ENCODE measurements at places on chromosomes 1 and 21.

DNA sequence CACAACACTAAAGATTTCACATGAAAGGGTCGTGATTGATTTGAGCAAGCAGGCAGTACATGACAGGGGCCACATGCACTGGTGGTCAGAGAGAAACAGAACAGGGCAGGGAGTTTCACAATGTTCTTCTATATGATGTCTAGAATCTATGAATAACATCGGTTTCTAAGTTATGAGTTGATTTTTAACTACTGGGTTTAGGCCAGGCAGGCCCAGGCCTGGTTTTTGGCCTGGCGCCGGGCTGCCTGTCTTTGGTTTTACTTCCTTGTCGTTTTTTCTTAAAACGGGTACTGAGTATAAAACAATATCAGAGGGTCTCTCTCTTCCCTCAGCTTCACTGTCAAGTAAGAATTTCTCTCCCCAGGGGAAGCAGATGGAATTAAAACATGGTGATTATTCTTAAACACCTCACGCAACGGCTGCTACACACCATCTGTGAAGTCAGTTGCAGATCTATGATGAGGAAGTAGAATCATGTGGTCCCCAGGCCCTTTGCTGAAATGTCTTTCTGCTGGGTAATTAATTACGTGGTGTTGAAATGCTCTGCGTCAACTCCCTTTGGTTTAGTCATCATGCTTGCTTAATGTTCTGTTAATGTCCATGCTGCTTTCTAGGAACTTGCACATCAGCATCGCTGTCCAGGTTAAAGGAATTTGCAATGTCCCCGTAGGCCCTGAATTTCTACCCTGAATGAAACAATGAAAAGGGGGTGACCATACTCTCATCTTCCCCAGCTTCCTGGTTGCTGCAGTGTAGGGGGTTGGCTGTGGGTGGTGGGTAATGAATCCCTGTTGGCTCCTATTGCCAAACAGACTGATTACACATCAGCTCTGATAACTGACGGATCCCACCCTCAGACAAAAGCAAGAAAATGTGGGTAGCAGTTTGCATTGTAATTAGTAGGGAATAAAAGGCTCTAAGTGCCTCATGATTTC, 70.3 kb downstream of the SERINC2 start:
- no peak for DNase-seq

- DNase-seq, result no peak
Observed at GRCh38 chr1:157133426-157133825, 4.8 kb downstream of the ETV3 start.

GRCh38 chr1:228464487-228464983, 22.6 kb upstream of the RNF187 start:
- DNase-seq, result no peak

GRCh38 chr1:185559684-185560331, 174.4 kb upstream of the HMCN1 start:
- no peak for DNase-seq

GRCh38 chr1:92951141-92951582, 10.1 kb downstream of the DIPK1A start:
- DNase-seq, result no peak

DNA sequence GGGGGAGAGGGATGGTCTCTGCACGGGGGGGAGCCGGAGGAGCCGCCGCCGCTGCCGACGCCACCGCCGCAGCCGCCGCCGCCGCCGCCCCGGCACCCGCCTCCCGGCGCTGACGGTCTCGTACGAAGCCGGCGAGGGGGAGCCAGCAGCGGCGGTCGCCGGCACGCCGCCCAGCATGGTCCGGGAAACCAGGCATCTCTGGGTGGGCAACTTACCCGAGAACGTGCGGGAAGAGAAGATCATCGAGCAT, 311 bp downstream of the SPEN start:
- no peak for DNase-seq

GRCh38 chr21:32538147-32538792, 47.1 kb downstream of the TCP10L start:
- no peak for DNase-seq

DNA sequence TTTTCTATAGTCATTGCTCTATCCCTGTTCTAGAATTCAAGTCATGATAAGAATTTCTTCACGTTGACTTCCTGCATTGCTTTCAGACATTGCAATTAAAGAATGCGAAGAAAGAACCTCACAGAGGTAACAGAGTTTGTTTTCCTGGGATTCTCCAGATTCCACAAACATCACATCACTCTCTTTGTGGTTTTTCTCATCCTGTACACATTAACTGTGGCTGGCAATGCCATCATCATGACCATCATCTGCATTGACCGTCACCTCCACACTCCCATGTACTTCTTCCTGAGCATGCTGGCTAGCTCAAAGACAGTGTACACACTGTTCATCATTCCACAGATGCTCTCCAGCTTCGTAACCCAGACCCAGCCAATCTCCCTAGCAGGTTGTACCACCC, 10.6 kb downstream of the APCS start:
- no peak for DNase-seq

DNA sequence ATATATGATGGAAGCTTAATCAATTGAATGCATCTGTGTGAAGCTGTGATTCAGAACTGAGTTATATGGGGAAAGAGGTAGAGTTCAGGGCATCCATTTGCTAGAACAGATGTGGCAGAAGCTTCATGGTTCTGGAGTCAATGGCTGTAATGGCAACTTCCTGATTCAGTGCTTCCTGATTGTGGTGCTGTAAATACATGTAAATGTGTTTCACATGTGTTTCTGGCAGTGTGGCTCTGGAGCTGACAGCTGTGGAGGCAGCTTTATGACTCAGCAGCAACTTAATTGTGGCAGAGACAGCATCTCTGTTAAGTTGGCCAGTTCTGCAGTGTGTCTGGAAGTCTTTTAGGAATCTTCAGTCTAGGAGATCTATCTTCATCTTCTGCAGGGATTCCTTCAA, 226.6 kb upstream of the ZRANB2 start:
- DNase-seq, result no peak
